A549 treated with GW870086 at 1 μM for 4 hours (cell line): ENCODE measurements at places on chromosomes 13 and 19. TPM values are rescaled to one million over a fixed set of nuclear protein-coding genes. Genes with fewer than 3 reads are reported as not detected.

RRAS gene
- 112 to 160 TPM (median 157 TPM) in 5 replicates for total RNA-seq

ZSCAN1 gene
- total RNA-seq = not detected in 5 replicates

DHX34 gene
- total RNA-seq = 27.5 to 38.3 TPM (median 34.1 TPM) in 5 replicates

LILRB3 gene
- 0.20 to 0.59 TPM (median 0.31 TPM) in 5 replicates for total RNA-seq

NLRP11 gene
- 0.03 to 0.07 TPM in 2 of 5 replicates, not detected in the others for total RNA-seq

ZNF728 gene
- not detected in 5 replicates for total RNA-seq

ZNF99 gene
- not detected in 5 replicates for total RNA-seq

NLRP7 gene
- total RNA-seq = 0.07 TPM in 1 of 5 replicates, not detected in the others

C19orf85 gene
- total RNA-seq = not detected in 5 replicates

CA11 gene
- total RNA-seq = 8.9 to 12.7 TPM (median 11.1 TPM) in 5 replicates

CYSLTR2 gene
- total RNA-seq = not detected in 5 replicates

FOXA3 gene
- total RNA-seq = 0.50 to 0.97 TPM (median 0.67 TPM) in 5 replicates

TTC9B gene
- 0.29 to 0.62 TPM (median 0.48 TPM) in 5 replicates for total RNA-seq

DIRAS1 gene
- total RNA-seq = 3.3 to 4.2 TPM (median 3.7 TPM) in 5 replicates

NCCRP1 gene
- total RNA-seq = 1.00 to 2.3 TPM (median 1.6 TPM) in 5 replicates

ATP4B gene
- total RNA-seq = not detected in 5 replicates

CEACAM7 gene
- 0.08 to 0.17 TPM in 2 of 5 replicates, not detected in the others for total RNA-seq

NRTN gene
- total RNA-seq = 0.85 to 1.6 TPM (median 1.5 TPM) in 5 replicates

RB1 gene
- total RNA-seq = 13.0 to 16.2 TPM (median 14.1 TPM) in 5 replicates

PBX4 gene
- 1.5 to 2.9 TPM (median 2.2 TPM) in 5 replicates for total RNA-seq

NKG7 gene
- not detected in 5 replicates for total RNA-seq

GZMM gene
- 0.27 to 0.57 TPM (median 0.38 TPM) in 3 of 5 replicates, not detected in the others for total RNA-seq

ZNF493 gene
- 0.05 to 0.55 TPM in 2 of 5 replicates, not detected in the others for total RNA-seq

TMEM190 gene
- total RNA-seq = 0.94 to 2.2 TPM (median 1.7 TPM) in 5 replicates

PLPPR3 gene
- total RNA-seq = 2.3 to 5.5 TPM (median 4.8 TPM) in 5 replicates

PTPRH gene
- 2.7 to 5.3 TPM (median 5.1 TPM) in 5 replicates for total RNA-seq

ZNF433 gene
- total RNA-seq = not detected in 5 replicates

PEX11G gene
- total RNA-seq = 1.6 to 2.4 TPM (median 2.1 TPM) in 5 replicates

RGS9BP gene
- 0.33 to 0.51 TPM (median 0.41 TPM) in 5 replicates for total RNA-seq

DMKN gene
- total RNA-seq = 34.6 to 40.9 TPM (median 36.9 TPM) in 5 replicates

ZNF613 gene
- 0.72 to 1.4 TPM (median 1.3 TPM) in 5 replicates for total RNA-seq

FFAR3 gene
- 0.07 to 0.21 TPM in 2 of 5 replicates, not detected in the others for total RNA-seq

SLC7A9 gene
- total RNA-seq = 0.26 to 0.46 TPM (median 0.30 TPM) in 5 replicates
